Amniotic stem cell (primary cell): ENCODE measurements at places on chromosomes 6 and 20.
A peak's percentile ranks its signal among the peaks of the same experiment; 100 is the strongest.

GRCh38 chr6:14128012-14128411 is 10.4 kb downstream of the CD83 start:
- DNase-seq, result no peak

- DNase-seq, result no peak
Observed at GRCh38 chr6:162124710-162125435, 602.7 kb downstream of the PRKN start.

- no peak for DNase-seq
Observed at GRCh38 chr6:110322874-110323242, 35.3 kb downstream of the METTL24 start.

- DNase-seq, result no peak
Observed at GRCh38 chr6:52994031-52994838, 849 bp downstream of the GSTA4 start.

- DNase-seq, result no peak
Observed at GRCh38 chr20:11032611-11033010, 358.8 kb upstream of the JAG1 start.

DNA sequence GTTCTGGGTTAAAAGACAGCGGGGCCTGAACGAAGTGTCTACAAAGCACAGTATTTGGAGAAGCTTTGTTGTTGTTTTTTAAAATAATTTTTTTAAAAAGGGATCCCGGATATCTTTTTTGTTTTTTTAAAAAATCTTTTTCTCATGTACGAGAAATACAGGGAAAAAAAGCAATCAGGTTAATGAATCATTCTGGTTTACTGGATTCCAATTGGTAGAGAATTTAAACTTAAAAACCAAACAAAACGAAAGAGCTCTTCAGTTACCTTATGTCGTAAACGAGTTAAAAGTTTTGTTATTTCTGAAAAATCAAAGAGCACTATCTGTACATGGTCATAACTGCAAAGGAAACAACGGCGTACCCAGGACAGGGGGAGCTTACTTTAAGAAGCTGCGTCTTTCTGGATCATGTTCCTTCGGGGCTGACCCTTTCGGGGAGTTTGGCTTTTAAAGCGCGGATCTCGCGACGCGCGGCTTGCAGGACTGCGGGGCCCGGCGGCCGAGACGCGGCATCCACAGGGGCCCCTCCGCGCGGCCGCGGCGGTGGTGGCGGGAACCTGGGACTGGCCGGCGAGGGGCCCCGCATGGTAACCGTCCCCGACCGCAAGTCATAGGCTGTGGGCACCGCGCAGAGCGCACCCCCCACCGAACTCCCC is 927 bp downstream of the IL20RA start:
- DNase-seq, result peak; percentile 1

DNA sequence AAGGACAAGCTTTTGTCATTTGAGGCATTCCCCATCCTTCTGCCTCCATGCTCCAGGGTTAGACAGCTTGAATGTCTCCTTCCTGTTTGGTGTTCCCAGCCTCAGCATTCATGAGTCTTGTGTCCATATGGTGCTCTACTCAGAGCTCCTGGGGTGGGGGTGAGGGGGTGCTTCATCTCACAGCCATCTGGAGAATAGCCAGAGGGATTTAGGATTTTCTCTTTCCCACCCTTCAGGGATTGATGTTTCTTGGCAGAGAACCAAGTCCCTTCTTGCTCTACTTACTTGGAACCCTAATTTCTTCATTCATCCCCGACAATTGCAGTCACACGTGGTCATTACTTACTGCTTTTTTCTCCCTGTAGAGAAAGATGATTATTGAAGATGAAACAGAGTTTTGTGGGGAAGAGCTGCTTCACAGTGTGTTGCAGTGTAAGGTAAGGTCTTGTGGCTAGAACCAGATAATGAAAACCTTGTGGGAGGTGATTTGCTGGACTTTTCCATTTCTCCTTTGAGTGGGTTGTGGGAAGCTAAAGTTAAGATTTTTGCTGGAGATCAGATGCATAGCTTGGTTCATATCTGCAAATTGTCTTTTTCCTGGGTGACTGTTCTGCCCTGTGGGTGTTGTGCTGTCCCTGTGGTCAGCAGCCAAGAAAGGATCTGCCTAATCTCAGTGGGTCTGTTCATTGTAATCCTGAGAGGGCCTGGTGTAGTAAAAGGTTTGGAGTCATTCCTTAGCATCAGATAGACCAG is 18.6 kb downstream of the CMTR1 start:
- DNase-seq, result no peak

- no peak for DNase-seq
Observed at GRCh38 chr6:73476723-73477122, 15.2 kb downstream of the MTO1 start.

- DNase-seq, result no peak
Observed at GRCh38 chr6:338815-339262, 46.6 kb downstream of the DUSP22 start.

GRCh38 chr6:42045538-42046460 is 4.5 kb upstream of the TAF8 start:
- no peak for DNase-seq

- DNase-seq, result no peak
Observed at GRCh38 chr20:62316331-62317166, 13.8 kb downstream of the ADRM1 start.

DNA sequence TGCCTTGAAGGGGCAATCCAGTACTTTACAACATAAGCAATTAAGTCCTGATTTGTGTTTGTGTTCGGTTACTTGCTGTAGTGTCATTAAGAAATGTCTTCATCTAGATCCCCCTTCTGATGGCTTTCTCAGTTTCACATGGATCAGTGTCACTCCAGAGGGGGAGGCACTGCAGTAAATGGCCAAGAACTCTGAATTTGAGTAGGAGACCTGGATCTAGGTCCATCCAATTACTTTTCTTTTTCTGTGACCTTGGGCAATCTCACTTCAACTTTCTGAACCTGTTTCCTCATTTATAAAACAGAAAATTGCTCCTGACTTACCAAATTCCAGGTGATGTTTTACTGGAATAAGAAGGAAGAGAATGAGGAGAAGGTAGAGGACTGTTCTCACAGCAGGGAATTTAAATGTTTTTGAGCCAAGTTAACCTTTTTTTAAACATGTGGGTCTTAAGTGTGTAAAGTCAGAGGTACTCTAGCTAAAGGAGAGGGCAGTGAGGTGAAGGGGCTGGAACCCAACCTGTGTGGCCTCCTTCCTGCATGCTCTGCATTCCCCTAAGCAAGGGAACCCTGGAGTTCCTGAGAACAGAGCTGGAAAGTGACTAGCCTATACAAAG is 285.5 kb downstream of the HACE1 start:
- no peak for DNase-seq

DNA sequence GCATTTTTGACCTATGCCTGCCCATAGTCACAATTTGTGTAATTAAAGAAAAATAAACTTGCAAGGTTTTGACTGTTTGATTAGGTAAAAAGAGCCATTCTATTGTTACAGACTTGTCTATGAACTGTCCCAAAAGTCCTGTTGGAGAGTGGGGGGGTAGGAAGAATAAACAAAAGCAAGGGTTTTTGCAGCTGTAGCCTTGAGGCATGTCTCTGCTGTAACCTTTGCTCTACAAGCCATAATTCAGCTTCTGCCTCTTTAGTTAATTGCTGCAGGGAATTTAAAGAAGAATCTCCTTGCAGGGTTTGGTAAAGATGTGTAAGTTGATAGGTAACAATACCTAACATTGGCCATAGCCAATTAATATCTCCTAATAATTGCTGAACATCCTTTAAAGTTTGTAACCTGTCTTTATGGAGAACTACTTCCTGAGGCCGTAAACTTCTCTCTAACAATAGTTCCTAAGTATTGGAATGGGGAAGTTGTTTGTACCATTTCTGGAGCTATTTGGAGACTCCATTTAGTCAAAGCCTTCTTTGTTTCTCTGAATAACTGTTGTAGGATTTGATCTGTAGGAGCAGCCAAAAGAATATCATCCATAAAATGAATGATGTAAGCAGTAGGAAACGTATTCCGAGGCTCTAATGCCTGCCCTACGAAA is 7.9 kb upstream of the ABHD12 start:
- no peak for DNase-seq

DNA sequence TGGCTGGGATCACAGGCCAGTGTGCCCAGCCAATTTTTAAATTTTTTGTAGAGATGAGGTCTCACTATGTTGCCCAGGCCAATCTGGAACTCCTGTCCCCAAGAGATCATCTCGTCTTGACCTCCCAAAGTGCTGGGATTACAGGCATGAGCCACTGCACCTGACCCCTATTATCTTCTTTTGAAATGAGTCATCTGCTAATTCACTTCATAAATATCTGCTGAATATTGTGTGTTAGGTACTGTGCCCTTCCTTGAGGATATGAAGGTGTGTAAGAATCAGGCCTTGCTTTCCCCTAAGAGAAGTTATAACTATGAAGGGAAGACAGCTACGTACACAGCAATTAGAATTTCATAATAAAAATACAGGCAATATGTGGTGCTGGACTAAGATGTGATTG is 8.2 kb downstream of the ATRN start:
- no peak for DNase-seq

DNA sequence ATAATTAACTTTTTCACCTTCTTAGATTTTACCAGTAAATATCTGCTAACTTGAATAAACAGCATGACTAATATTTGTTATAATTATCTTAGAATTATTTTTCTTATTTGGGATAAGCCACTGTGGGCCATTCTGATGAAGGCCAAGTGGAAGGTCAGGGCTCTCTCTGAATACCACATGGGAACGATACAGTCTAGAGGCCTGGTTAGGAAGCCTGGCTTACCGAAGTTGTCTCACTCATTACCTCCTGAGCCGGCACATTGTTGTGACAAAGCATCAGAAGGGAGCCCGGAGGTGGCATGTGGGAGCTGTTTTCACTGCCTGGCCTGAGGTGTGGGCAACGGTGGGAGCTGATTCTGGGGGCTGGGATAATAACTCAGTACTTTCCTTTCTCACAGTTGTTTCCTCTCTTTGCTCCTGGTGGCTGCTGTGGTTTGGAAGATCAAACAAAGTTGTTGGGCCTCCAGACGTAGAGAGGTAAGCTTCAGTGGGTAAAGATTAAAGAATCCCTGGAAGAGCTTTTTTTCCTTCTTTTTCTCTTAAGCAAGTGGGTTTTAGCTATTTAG is 29.2 kb downstream of the GFRA4 start:
- DNase-seq, result no peak

DNA sequence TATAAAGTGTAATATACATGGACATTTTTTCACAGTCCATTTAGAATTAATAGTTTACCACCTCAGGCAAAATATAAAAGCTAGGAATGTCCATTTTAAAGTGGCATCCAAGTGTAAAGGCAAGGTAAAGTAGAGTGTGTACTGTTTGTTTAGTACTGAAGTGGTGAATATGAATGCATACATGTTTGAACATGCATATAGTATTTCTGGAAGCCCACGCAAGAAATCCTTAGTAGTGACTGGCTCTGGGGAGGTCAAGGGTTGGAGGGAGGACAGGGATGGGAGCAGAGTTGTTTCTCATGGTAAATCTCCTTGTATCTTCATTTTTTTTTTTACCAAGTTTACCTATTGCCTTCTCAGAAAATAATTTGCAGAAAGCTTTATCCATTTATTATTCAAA is 129.2 kb downstream of the UNC5CL start:
- DNase-seq, result no peak

DNA sequence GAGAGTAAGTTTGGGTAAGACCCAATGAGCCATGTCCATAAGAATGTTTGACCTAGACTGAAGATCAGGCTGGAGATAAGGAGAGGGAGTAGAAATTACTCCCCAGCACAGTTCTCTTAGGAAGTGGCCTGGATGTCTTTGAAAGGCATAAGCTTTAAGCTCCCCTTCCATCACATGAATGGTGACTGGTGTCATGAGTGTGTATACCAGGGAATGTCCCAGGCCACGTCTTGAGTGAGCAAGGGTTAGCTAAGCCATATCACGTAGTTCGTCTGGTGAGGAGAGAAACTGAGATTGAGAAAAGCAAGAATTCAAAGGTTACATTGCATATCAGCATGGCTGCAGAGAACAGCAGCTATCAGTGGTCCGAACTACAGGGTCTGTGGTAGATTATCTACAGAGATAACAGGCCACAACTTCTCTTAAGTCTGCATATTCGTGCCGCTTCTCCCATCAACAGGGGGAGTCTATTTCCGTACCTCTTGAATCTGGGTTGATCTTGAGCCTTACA is 60.1 kb upstream of the BMP2 start:
- no peak for DNase-seq

GRCh38 chr6:115796829-115797228 is 263.9 kb downstream of the FRK start:
- DNase-seq, result no peak

- no peak for DNase-seq
Observed at GRCh38 chr20:3250091-3250504, 11.1 kb upstream of the SLC4A11 start.

DNA sequence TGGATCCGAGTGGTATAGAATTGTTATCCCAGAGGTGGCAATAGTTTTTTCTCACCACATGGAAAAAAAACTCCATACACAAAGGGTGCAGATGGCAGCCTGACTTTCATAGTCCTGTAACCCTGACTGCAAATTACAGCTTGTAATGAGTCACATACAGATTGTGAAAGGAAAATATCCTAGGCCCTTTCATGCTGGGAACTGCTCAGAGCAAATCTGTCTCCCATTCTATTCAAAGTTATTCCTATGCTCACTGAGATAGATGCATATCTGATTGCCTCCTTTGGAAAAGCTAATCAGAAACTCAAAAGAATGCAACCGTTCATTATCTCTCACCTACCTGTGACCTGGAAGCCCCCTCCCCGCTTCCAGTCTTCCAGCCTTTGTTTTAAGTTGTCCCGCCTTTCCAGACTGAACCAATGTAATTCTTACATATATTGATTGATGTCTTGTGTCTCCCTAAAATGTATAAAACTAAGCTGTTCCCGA is 108.7 kb upstream of the MAP3K4 start:
- no peak for DNase-seq

DNA sequence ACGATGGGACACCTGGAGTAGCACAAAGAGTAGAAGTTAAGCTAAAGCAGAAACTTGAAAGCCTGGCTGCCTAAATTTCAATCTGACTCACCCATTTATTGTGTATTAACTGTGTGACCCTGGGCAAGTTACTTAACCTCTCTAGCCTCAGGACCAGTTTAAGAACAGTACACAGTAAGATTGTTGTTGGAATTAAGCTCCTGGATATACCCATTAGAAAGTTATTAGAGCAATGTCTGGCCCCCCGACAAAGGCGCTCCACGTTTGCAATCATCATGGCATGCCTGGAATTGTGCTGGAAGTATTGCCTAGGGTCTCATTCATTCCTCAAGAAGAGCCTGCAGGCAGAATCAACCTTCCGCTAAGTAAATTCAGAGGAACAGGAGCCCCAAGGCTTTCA is 1.4 kb downstream of the SDC4 start:
- DNase-seq, result no peak

- no peak for DNase-seq
Observed at GRCh38 chr6:73694711-73695411, 1.1 kb upstream of the CD109 start.

DNA sequence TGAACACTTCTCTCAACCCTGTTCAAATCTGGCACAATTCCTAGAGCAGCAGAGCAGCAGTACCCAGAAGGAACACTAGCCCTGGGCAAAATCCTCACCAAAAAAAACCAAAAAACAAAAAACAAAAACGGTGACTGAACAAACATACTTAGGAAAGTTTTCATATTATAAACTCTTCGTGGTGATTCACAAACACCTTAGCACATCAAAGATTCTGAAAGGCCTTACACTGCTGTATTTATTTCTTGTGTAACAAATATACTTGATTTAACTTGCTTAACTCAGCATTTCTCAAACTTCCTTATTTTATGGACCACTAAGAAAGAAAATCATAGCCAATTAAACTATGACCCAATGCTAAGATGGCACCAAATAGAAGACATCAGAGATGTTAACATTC is 57.8 kb upstream of the RREB1 start:
- no peak for DNase-seq
